ENCODE measurements at places on chromosomes 12 and 14.

GRCh38 chr14:53278602-53279506 is 125.7 kb upstream of the DDHD1 start:
- DNase-seq: no peak

GRCh38 chr12:53613821-53614220 is 12.4 kb downstream of the ATF7 start:
- DNase-seq: no peak

- DNase-seq: no peak
Observed at GRCh38 chr14:104384776-104385071, 194.8 kb upstream of the C14orf180 start.

GRCh38 chr14:74941676-74942097 is 13.7 kb downstream of the PGF start:
- DNase-seq: peak; percentile 8

- peak; percentile 19 for DNase-seq
Observed at GRCh38 chr12:121465921-121466793, 66.2 kb downstream of the RNF34 start.

DNA sequence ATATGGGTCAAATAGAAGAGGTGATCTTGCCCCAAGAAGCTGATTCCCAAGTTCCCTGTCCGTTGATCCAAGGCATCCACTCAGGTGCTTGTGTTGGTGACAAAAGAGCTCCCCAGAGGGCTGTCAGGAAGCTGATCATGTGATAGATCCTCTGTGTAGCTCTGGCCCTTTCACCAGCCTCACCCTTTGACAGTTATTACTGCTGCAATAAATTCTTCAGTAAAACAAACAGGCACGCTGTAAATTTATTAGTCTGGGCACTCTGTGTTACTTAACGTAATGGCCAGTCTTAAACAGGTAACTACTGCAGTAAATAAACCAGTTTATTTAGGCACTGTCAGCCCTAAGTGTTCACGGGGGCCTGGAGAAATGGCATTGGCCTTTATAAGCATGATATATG is 473.9 kb downstream of the BCL11B start:
- no peak for DNase-seq

DNA sequence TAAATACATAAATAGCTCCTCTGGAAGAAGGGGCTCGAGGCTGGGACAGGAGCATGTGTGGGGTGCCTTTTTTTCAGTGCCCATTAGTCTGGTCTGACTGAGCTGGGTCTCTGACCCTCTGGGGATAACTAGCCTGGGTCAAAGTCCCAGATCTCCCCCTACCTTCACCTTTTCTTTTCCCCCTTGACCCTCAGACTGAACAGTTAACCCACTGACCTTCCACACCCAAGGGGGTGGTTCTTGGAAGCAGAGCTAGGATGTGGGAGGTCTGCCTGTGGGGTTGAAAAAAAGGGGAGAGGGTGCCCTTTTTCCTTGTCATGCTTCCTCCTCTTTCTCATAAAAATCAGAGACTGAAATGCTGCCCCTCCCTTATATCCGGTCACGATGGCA is 925 bp upstream of the GLI1 start:
- DNase-seq: no peak

GRCh38 chr12:127381043-127381668 is 885.8 kb upstream of the TMEM132C start:
- no peak for DNase-seq

DNA sequence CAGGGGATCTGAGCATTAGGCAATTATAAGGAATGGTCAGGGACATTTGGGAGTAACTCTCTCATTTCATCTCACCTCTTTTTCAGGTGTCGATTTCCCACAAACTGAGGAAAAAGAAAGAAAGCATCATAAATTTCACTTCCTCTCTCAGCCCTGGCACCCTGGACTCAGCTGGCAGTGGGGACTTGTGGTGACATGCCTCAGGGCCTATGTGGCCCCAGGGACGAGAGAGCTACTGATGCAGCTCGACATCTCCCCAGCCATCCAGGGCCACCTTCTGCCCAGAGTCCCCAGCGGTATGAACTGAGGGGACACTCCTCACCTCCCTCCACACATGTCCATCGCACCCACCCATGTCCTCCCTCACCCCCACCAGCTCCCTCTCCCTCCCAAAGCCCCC is 11.7 kb downstream of the TNFRSF1A start:
- no peak for DNase-seq

DNA sequence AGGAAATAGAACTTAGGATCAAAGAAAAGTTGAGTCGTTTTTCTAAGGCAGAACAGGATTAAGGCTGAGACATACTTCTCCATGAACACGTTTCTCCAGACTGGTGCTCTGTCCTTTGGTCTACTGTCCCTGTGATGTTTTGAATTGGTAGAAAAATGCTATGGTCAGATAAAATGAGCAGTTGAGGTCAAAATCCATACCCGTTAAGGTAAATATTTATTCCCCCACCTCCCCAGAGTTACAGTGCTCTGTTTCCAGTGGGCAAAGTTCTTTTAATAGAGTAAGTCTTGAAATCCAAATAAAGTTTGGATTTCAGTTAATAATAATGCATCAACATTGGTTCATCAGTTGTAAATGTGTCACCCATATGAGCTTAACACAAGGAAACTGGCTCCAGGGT is 74.5 kb downstream of the PTHLH start:
- DNase-seq: no peak

GRCh38 chr12:121996945-121997612 is 24.6 kb upstream of the BCL7A start:
- DNase-seq: no peak

- no peak for DNase-seq
Observed at GRCh38 chr12:93153321-93153720, 224.2 kb upstream of the EEA1 start.

DNA sequence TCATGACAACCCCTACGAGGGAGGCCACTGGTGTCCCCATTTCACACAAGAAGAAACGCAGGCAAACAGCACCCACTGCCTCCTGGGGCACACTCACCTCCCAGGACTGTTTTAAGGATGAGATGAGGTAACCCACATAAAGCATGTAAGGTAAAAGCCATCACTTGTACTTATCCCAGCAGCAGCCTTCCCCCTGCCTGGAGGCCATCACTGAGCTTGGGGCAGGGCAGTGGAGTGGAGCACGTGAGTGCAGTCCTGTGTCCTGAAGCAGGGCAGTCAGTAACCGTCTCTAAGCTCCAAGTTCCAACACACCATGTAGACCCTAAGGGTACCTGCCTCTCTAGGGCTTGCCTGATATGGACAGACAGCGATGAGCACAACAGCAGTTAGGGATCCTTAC is 1.7 kb downstream of the POLE start:
- no peak for DNase-seq

DNA sequence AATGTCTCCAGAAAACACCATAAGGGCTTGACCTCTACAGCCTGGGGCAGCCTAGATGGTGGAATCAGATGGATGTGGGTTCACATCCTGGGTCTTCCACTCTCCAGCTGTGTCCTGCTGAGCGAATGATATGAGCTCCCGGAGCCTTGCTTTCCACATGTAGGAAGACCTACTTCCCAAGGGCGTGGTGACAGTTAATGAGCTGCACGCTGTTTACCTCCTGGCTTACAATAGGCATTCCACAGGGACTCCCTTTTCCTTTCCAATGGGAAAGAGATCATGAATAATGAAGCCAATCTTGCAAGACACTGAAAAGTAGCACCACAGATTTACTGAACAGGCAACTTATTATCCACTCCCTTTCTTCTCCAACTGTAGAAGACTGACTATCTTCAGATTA is 46.1 kb downstream of the TMTC1 start:
- no peak for DNase-seq

GRCh38 chr12:59636945-59637691 is 41.3 kb downstream of the SLC16A7 start:
- no peak for DNase-seq

- DNase-seq: no peak
Observed at GRCh38 chr14:29603696-29604095, 324.0 kb downstream of the PRKD1 start.

DNA sequence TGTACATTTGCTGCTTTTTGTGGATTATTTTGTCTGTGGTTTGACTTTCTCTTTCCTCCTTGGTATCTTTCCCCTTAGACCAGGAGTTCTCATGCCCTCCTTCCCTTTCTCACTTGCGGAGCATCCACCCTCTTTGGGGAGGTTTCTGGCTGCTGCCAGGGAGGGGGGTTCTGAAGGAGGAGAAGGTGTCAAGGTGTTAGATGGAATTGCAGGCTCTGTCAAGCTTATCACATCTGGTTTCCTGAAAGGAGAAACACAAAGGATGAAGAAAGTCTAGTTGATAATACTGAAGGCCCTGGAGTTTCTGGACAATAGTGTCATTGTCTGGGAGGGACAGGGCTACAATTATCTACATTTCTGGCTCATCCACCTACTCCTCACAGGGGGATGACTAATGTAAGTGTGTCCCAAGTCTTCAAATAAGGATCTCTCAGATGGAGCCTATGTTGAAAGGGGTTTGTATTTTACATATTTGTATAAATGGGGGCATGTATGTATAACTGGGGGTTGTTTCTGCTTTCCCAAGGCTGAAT is 217.3 kb upstream of the CCDC196 start:
- no peak for DNase-seq

- DNase-seq: no peak
Observed at GRCh38 chr14:44463356-44464004, 43.6 kb downstream of the FSCB start.

- no peak for DNase-seq
Observed at GRCh38 chr14:71290301-71290700, 383.0 kb downstream of the PCNX1 start.

DNA sequence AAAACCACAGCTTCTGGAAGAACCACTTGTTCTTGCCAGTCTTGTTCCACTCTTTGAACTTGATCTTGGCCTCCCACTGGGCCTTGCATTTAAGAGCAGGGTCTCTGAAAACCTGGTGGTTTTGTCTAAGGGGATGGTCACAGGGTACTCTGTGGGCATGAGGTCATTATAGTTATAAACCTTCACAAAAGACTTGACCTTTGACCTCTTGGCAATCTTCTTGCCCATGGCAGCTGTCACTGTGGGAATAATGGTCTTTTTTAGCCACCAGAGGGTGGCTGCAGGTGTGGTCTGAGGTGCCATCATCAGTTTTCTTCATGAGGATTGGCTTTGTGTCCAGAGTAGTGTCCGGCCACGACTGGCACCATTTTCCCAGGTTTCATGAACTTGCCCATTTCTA is 9.1 kb downstream of the ATP6V0A2 start:
- DNase-seq: no peak

- no peak for DNase-seq
Observed at GRCh38 chr12:24661657-24662096, 287.2 kb downstream of the BCAT1 start.

GRCh38 chr14:55129086-55129427 is at the start of gene LGALS3:
TSS of gene LGALS3 (plus strand) at chr14:55129252. CDS start at chr14:55137374, 8,122 bp downstream.
- peak; percentile 24 for DNase-seq

GRCh38 chr12:67354966-67355365 is 85.8 kb downstream of the CAND1 start:
- DNase-seq: no peak

GRCh38 chr12:23949348-23950209 is at the start of gene SOX5:
TSS of gene SOX5 (minus strand) at chr12:23949670. CDS start at chr12:23949601, 69 bp downstream.
- DNase-seq: no peak

- DNase-seq: no peak
Observed at GRCh38 chr12:121397521-121397920, 2.4 kb upstream of the RNF34 start.

DNA sequence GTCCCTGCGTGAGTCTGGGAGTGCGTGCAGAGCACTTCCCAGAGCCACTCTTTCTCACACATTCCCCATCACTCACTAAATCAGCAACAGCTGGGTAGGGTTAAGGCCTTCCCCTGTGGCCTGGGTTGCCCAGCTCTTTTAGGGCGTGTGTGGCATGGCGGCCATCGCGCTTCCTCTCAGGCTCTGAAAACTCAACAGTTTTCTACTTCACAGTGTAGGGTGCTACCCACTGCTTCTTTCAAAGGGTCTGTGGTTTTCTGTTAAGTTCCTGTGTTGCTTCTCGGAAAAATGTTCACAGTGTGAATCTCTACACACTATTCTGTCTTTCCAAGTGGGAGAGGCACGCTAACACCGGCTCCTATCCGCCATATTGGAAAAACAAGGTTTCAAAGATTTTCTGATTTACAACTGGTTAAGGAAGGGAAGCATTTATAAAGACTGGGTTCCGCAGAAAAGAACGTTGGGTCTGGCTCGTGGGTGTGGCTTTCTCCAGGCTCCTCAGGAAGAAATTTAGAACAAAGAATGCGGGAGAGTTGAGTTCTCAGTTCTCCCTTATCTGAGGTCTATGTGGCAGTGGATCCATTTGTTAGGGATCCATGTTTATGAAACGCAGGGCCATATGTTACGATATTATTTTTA is 34.9 kb upstream of the AEBP2 start:
- DNase-seq: no peak

- DNase-seq: peak; percentile 37
Observed at GRCh38 chr12:122946690-122947341, 19.4 kb downstream of the ABCB9 start.

GRCh38 chr14:96051231-96051630 is 12.1 kb downstream of the C14orf132 start:
- DNase-seq: no peak

All from T-helper 22 cell (primary cell).